CD14-positive monocyte (primary cell): ENCODE measurements at places on chromosomes 13 and 19.

DNA sequence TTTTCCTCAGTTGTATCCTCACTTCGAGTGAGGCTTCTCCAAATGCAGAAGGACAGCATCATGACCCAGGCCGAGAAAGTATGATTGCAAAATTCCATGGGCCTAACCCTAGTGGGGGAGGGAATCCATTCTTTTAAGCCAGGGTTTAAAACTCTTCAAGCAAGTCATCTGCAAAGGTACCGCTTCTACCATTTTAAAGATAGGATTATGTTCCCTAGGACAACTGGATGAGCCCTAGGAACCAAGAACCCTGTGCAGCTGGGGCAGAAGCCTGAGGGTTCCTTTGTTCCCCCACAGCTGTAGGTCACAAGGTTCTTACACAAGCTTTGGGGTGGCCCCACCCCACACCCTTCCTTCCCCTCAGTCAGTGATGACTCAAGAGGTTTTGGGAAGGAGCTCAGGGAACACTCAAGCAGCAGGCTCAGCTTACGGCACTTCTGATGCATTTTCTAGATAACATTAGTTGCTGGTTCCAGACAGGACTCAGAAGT is 13.5 kb downstream of the ARL11 start:
- peak; percentile 96 for DNase-seq

- peak; percentile 74 for DNase-seq
Measured at GRCh38 chr13:99484473-99484872, 16.8 kb upstream of the TM9SF2 start.

GRCh38 chr13:44637581-44637980 is 61.5 kb upstream of the TSC22D1 start:
- DNase-seq: no peak

GRCh38 chr13:53074114-53074513 is 45.5 kb downstream of the OLFM4 start:
- no peak for DNase-seq

- no peak for DNase-seq
Measured at GRCh38 chr13:100304229-100304628, 215.3 kb downstream of the PCCA start.

DNA sequence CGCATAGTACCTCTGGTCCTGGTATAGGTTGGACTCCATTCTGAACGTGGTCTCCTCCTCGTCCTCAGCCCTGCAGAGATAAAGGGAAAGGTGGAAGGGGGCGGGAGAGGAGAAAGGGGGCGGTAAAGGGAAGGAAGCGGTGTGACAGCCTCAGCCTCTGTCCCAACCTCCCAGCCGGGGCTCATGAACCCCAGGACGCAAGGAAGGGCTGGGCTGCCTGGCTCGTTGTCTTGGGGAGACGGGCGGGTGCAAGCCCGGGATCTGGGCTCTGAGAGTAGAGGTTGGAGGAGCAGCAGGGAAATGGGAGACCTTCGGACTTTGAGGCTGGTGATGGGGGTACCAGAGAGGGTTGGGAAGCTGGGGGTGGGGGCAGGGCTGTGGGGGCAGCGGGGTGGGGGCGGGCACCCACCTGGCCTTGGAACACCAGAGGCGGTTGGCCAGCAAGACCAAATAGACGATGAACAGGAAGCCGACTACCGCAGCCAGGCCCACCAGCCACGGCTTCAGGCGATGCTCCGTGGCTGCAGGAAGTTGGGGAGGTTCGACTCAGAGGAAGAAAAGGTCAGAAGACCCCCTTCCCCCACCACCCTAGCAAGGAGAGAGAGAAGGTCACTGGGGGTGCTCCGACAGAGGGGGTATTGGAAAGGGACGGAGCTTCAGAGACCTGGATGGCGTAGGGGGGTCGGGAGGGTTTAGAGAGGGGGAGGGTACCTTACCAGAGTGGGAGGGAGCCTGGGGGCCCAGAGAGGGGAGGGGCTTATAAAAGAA is 1.7 kb downstream of the SMIM24 start:
- DNase-seq: no peak

DNA sequence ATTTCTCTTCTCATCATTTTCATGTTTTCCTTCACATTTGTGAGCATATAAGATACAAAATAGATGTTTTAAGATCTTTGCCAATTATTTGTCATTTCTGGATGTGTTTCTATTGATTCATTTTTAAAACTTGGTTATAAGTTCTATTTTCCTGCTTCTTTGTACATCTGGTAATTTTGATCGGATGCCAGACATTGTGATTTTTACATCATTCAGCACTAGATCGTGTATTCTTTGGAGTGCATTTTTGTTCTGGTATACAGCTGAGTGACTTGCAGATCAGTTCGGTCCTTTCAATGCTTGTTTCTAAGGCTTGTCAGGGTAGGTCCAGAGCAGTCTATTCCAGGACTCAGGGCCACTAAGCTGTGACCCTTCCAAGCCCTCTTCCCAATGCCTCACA is 198.2 kb downstream of the KLF12 start:
- DNase-seq: no peak

GRCh38 chr13:78960881-78961280 is 301.9 kb upstream of the OBI1 start:
- no peak for DNase-seq

- DNase-seq: no peak
Measured at GRCh38 chr19:47729799-47730520, 15.4 kb upstream of the NOP53 start.

DNA sequence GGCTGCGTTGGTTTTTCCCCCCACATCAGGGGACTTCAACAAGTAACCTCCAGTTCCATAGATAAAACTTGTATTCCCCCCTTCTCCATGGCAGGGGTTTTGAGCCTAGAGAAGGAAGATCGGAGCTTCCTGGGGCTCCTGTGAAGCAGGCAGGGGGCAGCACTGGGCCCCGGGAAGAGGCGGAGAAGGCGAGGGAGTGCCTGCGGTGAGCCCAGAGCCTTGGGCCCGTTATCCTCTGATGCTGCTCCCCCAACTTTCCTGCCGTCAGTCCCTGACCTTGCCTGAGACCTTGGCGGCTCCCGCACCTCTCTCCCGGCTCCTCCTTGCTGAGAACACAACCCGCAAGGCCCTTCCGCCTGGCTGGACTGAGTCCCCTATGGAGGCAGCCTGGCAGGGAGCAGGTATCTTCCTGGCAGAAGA is 2.5 kb downstream of the LIPE start:
- DNase-seq: no peak

- no peak for DNase-seq
Measured at GRCh38 chr19:18429717-18430416, 8.1 kb downstream of the ISYNA1 start.

DNA sequence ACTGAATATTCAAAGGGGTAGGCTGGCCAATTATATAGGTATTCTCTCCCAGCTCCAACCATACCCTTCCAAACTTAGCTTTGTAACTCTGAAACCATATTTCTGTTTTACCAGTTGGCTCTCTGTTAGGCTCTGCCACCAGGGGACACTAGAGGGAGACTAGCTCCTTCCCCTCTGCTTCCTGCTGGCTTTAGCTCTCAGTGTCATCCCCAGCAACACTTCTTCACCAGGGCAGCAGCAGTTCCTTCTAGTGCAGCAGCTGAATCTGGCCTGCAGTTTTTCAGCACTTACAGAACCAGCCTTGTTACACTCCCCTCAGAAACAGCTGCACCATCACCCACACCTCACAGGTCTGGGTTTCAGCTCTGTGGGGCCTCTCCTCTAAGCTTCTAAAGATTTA is 51.0 kb upstream of the DOCK9 start:
- DNase-seq: peak; percentile 17

- DNase-seq: no peak
Measured at GRCh38 chr19:623974-624373, 9.4 kb downstream of the POLRMT start.

DNA sequence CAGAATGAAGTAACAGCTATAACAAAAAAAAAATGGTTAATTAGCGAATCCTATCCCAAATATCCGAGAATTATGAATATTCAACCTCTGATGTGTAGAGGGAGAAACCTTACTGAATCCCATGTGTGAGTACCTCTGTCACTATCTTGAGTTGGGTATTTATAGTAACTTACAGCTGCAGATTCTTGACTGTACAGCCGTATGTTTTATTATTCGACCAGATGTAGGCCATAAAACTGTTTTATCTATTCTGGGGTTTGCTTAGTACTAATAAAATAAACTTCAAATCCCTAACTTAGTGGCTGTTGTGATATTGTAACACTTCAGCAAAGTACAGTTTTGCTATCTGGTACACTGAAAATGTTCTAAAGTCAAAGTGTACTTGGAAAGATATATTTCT is 120.0 kb downstream of the EFNB2 start:
- DNase-seq: no peak

DNA sequence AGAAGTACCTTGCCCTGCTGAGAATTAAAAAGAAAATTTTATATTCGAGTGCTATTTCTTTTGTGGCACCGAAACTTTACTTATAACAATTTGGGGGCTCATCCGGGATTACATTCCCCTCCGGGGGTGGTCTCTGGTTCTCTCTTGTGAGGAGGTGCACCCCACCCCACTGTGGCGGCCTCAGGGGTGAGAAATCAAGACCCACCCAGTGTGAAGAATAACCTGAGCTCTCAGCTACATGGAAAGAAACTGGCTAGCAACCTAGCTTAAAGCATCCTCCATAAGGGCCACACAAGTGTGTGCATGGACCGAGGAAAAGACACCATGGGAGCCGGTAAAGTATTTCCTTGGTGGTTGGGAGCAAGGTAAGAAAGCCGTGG is 50.9 kb upstream of the ANKRD10 start:
- DNase-seq: no peak

DNA sequence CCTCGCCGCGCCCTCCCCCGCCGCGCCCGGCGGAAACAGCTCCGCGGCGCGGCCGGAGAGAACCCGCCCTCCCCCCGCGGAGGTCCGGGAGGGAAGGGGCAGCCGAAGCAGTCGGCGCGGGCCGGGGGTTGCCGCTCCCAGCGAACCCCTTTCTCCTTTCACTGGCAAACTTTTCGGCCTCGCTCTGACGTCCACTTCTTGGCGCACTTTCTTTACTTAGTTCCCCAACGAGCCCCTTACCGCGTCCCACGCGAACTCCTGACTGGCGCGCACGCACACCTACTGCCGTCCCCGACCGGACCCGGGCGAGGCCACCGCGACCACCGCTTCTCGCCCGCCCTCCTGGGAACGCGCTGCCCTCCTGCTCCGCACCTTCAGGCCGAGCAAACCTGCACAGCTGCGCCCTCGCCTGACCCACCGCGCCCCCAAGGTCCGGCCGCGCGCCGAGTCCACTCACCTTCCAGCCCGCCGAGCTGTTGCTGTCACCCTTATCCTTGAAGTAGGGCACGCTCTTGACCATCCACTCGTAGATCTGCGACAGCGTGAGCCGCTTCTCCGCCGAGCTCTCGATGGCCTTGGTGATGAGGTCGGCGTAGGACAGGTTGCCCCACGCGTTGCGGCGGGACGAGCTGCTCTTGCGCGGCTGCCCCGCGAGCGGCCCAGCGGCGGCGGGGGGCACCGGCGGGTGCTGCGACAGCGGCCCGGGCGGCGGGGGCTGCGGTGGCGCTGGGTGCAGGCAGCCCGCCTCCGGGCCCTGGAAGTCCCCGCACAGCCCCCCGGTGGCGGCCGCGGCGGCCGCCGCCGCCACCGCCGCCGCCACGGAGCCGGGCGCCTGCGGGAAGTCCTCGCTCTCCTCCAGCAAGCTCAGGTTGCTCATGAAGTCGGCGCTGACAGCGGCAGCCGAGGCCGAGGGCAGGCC is 1.1 kb downstream of the FOXO1 start:
- peak; percentile 39 for DNase-seq

DNA sequence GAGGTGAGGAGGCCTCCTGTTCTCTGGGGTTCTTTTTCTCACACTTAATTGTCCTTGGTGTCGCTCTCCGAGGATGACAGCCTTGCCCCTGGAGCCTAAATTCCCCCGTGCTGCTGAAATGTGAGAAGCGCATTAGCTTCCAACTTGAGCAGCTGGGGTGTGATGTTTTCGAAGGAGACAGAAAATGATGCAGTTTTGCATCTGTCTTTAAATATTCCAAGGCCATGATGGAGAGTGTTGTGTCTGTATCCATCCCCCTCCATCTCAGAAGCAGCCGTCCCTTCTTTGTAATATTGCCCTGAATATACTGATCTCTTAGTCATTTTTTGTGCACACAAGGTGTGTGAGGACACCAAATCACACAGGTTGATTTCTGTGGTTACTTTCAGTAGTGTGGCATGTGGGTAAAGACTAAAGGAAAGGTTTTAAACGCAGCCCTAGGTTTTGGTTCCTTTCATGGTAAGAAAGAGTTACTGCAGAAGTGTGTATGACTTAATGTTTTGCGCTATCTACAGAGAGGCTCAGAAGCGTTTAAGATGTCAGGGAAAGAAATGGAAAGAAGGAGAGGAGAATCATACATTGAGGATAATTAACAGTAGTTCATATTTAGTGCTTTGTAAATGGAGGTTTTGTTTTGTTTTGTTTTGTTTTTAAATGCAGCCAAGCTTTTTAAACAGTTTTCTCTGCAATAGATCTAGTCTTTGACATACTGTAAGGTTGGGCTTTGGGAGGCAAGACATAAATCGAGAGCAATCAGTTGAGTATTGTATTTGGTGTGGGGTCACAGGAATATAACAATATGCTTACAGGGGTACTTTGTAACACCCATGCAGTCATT is 1.6 kb downstream of the NBEA start:
- no peak for DNase-seq

GRCh38 chr13:77584106-77584505 is 48.6 kb downstream of the SCEL start:
- no peak for DNase-seq

DNA sequence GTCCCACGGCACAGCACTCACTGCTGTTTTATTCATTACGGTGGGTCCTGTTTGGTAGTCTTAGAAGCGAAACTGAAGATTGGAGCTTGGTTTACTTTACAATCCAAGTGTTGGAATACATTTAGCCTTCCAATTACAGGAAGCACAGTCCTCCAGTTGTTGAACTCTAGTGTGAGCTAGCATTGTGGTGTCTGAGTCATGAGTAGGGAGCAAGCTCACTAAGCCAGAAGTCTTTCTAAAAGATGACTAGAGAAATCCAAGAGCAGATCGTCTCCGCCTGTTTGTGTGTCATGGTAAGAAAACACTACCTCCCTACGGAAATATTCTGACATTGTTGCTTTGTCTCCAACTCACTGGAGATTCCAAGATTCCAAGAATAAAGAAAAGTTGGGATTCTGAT is 10.1 kb upstream of the SHISA2 start:
- DNase-seq: no peak

DNA sequence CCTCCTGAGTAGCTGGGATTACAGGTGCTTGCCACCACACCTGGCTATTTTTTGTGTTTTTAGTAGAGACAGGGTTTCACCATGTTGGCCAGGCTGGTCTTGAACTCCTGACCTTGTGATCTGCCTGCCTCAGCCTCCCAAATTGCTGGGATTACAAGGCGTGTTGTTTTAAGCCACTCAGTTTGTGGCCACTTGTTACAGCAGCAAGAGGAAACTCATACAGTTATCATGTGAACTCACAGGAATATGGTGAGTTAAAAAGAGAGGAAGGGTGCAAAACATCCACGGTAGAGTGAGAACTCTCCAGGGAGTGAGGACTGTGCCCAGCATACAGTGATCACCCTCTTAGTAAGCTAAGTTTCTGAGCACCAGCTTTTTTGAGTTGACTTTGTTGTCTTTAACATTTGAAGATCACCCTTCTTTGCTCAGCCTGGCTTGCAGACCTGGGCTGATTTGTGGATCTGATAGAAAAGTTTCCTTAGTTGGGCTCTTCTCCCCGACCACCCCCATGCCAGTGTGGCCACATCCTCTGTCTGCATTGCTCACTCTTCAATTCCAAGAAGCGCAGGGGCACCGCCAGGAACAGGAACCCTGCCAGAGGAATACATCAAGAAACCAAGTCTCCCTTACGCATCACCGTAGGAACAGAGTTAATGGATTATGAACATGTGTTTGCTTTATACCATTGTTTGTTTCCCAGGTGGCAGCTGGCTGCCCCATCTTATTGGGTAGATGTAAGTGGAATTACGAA is 16.0 kb downstream of the ALOX5AP start:
- no peak for DNase-seq

GRCh38 chr19:33403221-33403972 is 29.9 kb downstream of the CEBPG start:
- DNase-seq: no peak
